Neuronal stem cell (in vitro differentiated cells): ENCODE measurements at places on chromosomes 5 and 9.
A peak's percentile ranks its signal among the peaks of the same experiment; 100 is the strongest.

DNA sequence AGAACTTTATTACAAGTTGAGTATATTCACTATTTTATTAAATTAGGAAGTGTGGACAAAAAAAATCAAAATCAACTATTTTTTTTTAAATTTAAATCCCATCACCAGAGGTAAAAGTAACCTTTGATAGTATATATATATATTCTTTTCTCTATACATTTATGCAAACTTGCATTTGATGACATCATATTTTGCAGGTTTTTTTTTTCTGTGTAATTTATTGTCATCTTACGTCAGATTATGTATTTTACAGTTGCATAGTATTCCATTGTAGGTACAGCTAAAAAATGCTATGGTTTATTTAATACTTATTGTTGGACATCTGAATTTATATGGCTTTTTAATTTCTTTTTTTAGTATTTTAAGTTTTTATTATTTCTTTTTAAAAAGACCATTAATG, 25.5 kb downstream of the APC start:
- no peak for DNase-seq

DNA sequence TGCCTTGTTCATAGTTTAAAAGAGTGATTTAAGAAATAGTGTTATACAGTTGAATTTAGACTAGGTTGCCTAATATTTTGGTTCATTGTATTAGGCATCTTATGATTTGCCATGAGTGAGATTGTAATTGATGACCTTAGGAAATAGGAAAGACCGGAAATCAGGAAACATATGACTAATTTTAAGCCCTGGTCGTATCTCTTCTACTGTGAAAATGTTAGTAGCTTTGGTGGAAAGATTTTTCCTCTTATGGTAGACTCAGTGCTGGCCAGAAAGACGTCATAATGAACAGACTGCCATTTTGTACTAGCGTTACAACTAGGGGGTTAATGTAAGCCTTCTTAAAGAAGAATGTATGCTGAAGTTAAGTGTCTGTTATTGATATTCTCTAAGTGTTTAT, 21.7 kb downstream of the SMARCA2 start:
- no peak for DNase-seq

GRCh38 chr9:69874301-69875060, 53.9 kb downstream of the CFAP95 start:
- DNase-seq, result no peak

GRCh38 chr5:110053205-110053604, 363.5 kb downstream of the MAN2A1 start:
- no peak for DNase-seq

DNA sequence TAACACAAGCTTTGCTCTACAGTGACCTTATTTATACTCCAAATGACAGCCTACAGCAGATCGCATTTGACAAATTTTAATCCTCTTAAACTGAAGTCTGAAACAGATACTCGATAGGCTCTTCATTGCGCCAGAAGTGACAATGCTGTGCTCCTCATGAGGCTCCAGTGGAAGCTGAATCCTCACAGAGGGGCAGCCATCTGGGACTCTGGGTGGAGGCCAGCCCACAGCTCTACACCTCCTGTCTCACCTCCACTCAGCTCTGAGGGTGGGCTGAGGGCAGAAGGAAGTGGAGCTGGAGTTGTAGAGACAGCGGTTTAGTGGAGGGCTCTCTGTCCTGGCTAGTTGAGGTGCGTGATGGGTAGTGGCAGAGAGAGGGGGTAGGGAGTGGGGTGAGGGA, 283.3 kb upstream of the ANKRD55 start:
- DNase-seq, result no peak

- no peak for DNase-seq
These were observed 41.0 kb downstream of the KCNV2 start for GRCh38 chr9:2758162-2758897.

GRCh38 chr5:1312993-1313833, 18.3 kb upstream of the TERT start:
- DNase-seq, result no peak

GRCh38 chr5:76273206-76273885, 129.7 kb upstream of the IQGAP2 start:
- no peak for DNase-seq

- DNase-seq, result peak; percentile 78
These were observed 3.8 kb downstream of the BRINP1 start for GRCh38 chr9:119365291-119366027.

GRCh38 chr9:6562871-6563430, 82.6 kb downstream of the GLDC start:
- no peak for DNase-seq

- no peak for DNase-seq
These were observed 526.7 kb upstream of the TRPC7 start for GRCh38 chr5:136892000-136892399.

GRCh38 chr9:131833906-131834305, 94.0 kb upstream of the RAPGEF1 start:
- DNase-seq, result no peak

- DNase-seq, result no peak
These were observed 6.5 kb downstream of the CKMT2 start for GRCh38 chr5:81239613-81240012.

DNA sequence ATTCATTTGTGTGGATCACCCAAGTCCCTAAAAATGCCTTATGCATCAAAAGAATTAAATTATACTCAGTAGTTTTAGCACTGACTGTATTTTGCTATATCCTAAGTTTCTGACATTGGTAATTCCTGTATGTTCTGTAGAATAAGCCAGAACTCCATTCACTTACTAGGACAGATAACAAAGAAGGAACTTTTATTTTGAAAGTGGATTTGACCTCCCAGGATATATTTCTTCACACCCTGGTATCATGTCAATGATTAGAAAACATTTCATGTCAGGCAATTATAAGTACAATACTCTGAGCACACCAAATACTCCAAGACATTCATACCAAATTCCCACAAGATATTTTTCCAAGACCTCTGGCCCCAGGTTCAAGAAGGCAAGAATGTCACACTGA, 28.7 kb upstream of the MYOT start:
- DNase-seq, result no peak
